ENCODE measurements at places on chromosomes 7 and 10.

- no peak for DNase-seq
Measured at GRCh38 chr10:103145860-103146466, 47.1 kb downstream of the NT5C2 start.

DNA sequence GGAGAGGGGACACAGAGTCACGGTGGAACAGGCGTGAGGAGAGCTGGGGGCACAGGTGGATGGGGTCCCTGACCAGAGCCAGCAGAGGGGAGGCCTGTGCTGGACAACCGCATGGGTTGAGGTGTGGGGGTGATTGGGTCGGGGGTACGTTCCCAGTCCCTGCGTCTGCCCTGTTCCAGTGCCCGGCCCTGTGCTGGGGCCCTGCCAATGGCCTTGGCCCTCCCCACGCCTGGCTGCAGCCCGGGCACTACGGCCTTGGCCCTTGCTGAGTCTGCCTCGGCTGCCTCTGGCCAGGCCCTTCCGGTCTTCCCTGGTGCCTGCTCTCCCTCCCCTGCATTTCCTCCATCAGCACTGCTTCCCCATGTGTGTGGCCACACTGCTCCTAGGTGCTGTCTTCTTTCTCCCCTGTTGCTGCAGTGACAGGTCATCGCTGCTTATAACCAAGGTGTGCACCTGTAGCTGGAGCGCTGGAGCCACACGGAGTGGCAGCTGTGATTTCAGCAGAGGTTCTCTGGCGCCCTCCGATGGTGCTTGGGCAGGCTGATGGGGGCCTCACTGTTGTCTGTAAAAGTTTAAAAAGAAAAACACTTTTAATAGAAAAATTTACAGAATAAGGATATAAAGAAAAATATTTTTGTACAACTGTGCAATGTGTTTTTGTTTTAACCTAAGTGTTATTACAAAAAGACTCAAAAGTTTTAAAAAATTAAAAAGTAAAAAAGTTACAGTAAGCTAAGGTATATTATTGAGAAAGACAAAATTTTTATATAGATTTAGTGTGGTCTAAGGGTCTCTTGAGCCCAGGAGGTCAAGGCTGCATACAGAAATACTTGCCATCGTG is 45.2 kb upstream of the BHLHA15 start:
- no peak for DNase-seq

DNA sequence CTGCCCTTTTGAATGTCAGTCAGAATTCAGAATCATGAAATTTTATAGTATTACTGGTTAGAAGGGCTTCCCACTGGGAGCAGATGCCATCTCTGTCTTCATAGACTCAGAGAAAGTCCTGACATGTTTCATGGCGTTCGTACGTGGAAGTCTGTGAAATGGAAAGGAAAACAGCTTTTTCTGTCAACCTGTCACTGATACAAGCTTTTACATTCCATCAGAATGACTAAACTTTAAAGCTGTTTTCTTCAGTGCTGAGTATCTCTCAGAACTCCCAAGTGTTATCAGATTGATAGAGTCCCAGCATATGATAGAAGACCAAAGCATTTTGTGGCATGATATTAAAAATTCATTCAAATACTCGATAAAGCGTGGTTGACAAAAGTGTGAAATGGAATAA is 726.7 kb upstream of the GALNT17 start:
- DNase-seq: no peak

GRCh38 chr10:121589553-121589952 is 8.7 kb downstream of the FGFR2 start:
- DNase-seq: no peak

GRCh38 chr7:107982918-107983389 is 20.0 kb downstream of the LAMB1 start:
- no peak for DNase-seq

DNA sequence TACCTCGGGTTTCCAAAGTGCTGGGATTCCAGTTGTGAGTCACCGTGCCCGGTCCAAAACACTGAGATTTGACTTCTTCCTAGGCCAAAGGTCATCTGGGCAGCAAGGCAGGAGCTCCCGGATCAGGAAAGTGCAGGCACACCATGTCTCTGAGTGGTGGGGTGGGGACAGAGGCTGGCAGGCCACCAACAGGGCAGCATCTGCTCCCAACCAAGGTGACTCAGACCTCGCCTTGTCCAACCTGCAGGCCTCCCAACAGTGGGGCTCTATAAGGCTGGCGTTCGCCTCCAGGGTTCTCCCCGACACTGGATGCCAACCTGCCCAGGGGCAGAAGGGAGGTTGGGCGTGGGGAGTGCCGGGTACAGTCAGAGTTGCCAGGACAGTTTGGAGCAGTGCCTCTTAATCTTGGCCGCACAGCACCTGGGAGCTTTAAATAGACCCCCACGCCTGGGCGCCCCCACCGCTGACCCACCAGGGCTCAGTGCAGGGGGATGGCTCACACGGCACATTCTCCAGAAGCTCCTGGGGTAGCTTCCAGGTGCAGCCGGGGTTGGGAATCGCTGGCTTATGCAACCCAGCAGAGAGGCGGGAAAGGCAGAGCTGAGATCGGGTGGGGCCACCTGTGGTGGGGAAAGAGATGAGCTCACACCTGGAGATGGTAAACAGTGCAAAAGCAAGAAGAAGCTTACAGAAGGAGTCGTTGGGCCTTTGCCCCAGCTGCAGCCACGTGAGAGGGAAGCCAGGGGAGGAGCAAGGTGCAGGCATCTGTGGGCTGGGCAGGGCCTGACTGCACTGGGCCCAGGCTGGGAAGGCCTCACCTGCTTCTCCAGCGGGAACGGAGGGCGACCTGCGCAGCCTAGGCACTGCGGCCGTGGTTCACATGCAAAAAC is 10.9 kb downstream of the CALML5 start:
- no peak for DNase-seq

DNA sequence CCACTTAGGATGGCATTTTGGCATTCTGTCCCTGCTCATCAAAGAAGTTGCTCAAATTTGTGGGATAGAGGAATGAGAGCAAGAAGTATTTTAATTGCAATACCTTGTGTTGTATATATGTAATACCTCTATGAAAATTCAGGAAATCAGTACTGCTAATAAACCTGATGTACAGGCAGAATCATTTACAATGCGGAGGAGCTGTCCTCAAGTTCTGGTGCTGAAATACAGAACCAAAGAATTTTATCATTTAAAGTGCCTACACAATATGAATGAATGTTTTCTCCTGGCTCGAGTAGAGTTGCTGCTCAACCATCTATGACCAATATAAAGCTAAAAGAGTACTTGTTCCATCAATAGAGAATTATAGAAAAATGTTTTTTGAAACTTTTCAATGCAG is 305.8 kb downstream of the PLXNA4 start:
- DNase-seq: no peak

DNA sequence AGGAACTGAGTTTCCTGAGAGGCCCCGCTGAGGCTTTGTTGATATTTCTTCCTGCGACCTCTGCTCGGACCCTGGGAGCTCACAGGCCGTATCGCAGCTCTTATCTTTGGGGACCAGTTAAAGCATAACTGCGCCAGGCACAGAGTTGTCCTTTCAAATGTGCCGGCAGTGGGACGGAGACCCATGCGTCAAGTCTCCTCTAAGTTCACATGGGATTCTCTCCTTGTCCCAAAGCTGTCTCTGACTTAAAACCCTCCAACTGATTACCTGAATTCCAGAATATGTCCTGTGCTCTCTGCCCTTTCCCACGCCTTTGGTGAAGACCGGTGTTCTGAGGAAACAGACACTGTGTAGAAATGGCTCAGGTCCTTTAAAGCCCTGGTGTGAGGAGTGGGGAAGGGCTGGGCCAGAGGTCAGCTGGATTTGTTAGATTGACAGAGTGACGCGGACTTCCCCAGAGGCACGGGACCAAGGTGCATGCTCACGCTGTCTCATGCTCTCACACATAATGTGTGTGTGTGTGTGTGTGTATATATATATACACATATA is 169.8 kb downstream of the EGFR start:
- DNase-seq: no peak

DNA sequence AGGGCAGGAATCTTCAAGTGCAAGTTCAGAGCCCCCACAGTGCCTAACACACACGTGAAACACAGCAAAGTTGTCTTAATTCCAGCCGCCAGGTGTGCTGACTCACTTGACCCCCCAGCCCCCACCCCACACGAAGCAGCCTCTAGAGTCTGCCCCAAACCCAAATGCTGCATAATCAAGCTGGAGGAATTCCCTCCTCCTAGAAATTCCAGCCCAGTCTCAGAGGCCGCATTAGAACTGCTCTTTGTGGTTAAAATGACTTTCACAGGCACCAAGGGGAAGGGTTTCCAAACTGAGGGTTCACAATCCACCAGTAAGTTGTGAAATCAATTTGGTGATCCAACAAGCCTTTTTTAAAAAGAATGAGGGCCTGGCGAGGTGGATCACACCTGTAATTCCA is 67.0 kb upstream of the PLXNA4 start:
- DNase-seq: no peak

- DNase-seq: no peak
Measured at GRCh38 chr10:124027031-124027611, 66.3 kb downstream of the CHST15 start.

- DNase-seq: no peak
Measured at GRCh38 chr10:32982911-32983909, 25.2 kb upstream of the ITGB1 start.

- no peak for DNase-seq
Measured at GRCh38 chr10:19592276-19592675, 224.0 kb upstream of the PLXDC2 start.

DNA sequence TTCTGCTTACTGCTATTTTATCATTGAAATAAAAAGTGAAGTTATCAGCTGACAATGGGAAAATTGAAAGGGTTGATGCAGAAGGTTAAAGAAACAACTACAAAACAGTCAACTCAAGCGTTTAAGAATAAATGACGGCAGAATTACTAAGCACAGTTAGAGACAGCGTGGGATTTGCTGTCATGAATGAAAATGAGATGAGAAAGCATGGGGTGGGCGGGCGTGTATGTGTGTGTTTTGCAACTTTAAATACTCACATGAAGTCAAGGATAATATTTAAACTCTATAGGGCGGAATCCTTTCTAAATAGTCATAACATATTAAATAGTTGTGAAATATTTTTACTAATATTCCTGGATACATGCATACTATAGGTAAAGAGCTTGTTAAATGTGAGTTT is 450.8 kb downstream of the ETV1 start:
- no peak for DNase-seq

DNA sequence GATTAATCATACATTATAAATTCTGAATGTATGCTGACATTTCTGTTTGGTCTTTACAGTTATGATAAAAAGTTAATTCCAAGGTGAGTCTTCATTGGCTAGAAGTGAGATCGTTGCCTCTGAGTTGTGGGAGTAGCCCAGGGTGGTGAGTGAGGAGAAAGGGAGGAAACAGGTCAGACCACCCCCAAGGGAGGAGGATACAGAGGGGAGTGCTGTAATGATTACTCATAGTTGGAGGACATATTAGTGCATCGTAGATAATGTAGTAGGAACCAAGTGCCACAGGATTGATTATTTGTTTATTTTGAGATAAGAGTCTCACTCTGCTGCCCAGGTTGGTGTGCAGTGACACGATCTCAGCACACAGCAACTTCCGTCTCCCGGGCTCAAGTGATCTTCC is 672.2 kb downstream of the INHBA start:
- DNase-seq: no peak

GRCh38 chr10:117162093-117163060 is 24.3 kb upstream of the VAX1 start:
- no peak for DNase-seq

DNA sequence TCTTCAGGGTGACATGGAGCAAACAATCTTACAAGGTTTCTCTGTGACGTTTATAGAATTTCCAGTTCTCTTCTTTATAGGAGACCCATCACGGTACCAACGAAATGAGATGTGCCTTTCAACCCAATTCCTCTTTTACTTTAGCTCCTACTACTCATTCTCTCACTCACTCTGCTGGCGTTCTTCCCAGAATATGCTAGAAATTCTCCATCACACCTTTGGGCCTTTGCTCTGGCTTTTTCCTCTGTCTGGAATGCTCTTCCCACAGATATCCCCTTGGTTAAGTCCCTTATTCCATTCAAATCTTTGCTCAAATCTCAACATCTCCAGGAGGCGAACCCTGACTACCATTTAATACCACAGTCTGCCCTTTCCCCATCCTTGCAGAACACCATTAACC is 39.0 kb downstream of the SEMA3C start:
- no peak for DNase-seq

- DNase-seq: no peak
Measured at GRCh38 chr7:151013356-151013732, 10.9 kb downstream of the ATG9B start.

- DNase-seq: no peak
Measured at GRCh38 chr10:52409928-52410327, 95.8 kb downstream of the DKK1 start.

DNA sequence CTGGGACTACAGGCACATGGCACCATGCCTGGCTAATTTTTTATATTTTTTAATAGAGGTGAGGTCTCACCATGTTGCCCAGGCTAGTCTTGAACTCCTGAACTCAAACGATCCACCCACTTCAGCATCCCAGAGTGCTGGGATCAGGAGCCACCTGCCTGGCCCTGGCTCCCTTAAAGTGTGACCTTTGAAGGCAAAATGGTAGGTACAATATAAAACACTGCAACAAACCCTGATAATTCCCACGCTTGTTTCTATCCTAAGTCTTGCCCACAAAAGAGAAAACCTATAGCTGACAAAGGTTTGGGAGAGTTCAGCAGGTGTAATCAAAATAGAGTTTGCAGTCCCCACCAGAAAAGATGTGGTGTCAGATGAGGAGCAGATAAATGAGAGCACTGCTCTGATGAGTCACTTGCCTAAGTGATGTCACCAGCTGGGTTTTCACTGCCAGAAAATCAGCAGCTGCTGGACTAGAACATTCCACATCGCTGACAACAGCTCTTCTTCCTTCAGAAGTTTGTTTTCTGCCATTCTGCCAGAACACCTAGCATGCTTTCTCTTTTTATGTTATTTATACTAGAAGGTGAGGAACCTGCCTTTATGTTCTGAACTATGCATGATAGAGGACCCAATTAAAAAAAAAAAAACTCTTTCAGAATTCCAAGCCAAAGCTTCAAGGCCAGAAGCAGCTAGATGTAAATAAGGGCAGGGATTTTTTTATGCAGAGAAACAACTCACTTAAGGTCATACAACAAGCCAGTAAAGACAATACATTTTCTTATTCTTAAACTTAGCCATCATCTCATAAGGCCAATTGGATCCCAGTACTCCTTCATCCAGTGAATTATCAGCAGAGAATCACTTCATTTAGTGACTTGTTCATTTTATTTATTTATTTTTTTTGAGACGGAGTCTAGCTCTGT is 18.0 kb downstream of the PURB start:
- no peak for DNase-seq

DNA sequence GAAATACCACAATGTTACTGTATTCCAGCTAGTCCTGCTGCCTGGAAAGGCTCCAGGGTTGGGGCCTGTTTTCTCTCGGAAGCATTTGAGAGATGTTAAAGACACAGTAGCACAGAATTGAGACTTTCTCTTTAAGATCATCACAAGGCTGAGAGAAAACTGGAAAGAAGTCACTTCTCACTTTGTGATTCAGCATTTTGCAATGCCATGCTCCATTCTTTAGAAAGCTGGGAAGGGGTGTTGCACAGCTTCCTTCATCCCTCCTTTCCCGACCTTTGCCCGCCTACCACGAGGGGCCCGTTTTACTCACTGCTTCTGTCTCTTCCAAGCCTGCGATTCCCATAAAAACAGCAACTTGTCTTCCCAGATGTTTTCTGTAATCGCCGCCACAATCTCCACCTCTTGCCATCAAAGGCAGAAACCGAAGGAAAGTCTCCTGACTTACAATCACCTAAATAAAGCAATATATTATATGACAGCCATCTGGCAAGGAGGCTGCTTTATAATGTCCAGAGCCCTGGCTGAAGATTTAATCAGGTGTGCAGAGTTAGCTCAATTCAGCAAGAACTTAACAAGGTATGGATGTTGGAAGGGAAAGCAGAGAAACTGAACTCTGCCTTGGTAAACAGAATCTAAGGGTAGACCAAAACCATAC is 18.9 kb downstream of the NOD1 start:
- no peak for DNase-seq

All from activated effector memory CD4-positive, alpha-beta T cell treated with Interleukin-2 at 50 U/mL for 16 hours (primary cell).